ENCODE measurements at places on chromosomes 2 and 18. TPM values are rescaled to one million over a fixed set of nuclear protein-coding genes. Genes with fewer than 3 reads are reported as not detected.

DNA sequence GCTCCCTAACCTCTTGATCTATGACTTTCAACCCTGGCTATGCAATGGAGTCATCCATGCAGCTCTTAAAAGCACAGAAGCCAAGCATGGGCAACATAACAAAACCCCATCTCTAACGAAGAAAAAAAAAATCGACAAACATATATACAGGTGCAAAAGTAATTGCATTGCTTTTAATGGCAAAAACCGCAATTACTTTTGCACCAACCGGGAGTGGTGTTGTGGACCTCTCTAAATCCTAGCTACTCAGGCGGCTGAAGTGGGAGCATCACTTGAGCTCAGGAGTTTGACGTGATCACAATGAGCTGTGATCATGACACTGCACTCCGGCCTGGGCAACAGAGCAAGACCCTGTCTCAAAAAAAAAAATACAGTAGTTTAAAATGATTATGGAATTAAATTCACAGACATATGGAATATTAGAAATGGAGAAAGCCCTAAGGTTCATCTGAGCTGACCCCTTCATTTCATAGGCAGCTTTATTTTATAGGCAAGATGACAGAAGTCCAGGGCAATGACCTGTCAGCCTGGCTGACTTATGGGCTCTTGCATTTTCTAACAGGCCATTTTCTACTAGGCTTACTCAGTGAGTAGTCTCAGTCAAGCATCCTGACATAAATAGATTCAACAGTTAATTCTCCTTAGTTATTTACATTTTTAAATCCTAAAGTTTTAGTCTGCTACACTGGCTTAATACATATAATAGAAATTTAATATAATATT, 183.8 kb downstream of the ANKRD44 start:
- peaks cover 13% of the 10 kb centered on the region for H3K4me1 ChIP-seq
- no peak overlapping the region for H3K4me3 ChIP-seq
- H3K27ac ChIP-seq = no peak overlapping the region
- DNase-seq = no peak

DNA sequence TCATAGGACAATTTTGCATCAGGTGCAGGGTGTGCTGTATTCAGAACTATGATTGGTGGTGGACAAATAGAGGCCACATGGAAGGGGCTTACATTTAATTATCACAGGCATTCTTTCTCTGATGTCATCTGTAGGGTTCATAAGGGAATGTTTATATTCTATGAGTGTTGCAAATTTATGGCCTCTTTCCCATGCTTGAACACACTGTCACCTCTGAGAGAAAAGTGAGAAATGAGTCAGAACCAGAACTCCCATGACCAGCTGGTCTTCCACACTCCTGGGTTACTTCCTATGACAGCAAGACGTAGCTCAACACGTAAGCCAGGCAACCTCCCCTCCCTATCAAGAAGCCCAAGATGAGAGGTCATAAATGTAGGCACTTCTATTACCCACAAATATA, 310.8 kb downstream of the PIEZO2 start:
- peaks cover 7% of the 10 kb centered on the region for H3K4me1 ChIP-seq
- DNase-seq = peak; percentile 87
- H3K36me3 ChIP-seq = peaks cover 2% of the 10 kb centered on the region

Gene RGPD3
- 0.18 TPM for total RNA-seq

- H3K27ac ChIP-seq = no peak overlapping the region
- no peak for DNase-seq
- no peaks in the 10 kb centered on the region for H3K36me3 ChIP-seq
Observed at GRCh38 chr2:143192716-143193115, 63.5 kb downstream of the ARHGAP15 start.

GRCh38 chr2:30361751-30362394, 85.2 kb upstream of the LCLAT1 start:
- H3K4me3 ChIP-seq = no peak overlapping the region
- no peak for DNase-seq
- H3K27ac ChIP-seq = peak overlapping the region; percentile 83
- H3K27me3 ChIP-seq = no peaks in the 10 kb centered on the region
- peaks cover 39% of the 10 kb centered on the region for H3K4me1 ChIP-seq
- H3K36me3 ChIP-seq = no peaks in the 10 kb centered on the region

DNA sequence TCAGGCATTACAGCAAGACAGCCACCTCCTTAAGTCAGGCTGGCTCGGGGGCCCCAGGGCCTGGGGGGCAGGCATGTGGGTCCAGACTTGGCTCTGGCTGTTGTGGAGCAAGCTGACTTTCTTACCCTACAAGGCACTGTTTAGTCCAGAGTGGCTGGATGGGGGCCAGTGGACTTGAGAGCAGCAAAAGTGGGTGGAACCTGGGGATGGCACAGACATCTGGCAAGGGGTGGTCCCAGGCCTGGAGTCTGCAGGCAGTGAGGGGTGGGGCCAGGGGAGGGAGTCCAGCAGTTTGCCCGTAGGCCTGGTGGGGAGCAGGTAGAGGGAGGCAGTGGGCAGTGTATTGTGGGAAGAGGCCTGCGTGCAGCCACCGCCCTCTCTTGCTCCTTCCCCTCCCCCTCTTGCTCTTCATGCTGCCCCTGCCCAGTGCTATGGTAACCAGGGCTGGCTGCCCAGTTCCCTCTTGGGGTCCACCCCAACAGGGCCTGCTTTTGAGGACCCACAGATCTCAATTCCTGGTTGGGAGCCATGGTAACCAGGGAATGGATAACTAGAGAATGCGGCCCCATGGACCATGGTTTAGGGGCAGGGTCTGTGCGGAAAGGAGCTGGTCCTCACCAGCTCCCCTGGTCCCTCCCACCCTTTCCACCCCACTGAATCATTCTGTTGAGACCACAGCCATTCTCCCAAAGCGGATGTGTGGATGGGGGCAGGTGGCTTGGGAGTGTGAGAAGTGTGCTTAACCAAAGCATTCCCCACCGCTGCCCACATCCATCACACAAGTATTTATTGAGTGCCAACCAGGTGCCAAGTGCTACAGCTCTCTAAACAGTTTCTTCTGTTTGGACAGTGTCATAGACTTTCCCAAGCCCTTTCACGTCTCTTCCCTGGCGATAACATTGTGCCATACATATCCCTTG, 19.3 kb downstream of the SPEG start:
- peaks cover 29% of the 10 kb centered on the region for H3K4me1 ChIP-seq
- no peak overlapping the region for H3K4me3 ChIP-seq
- DNase-seq = peak; percentile 91

DNA sequence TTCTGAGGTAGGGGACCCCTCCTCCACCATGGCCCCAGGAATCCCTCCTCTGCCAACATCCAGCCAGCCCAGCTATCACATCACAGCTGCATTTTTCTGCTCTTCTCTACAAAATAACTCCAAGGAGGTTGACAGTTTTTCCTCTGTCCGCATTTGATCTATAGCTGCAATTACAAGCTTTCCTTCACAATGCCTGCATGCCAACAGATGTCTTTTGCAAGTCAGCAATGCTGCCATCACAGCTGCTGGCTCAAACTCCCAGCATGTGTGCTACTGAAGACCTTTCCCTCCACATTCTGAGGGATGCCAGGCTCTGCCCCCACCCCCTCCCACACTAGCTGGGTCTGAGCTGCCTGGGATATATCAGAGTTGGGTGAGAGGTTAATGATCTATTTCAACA, 51.7 kb downstream of the MCFD2 start:
- H3K27ac ChIP-seq = no peak overlapping the region
- H3K4me1 ChIP-seq = peaks cover 26% of the 10 kb centered on the region
- H3K36me3 ChIP-seq = no peaks in the 10 kb centered on the region
- H3K4me3 ChIP-seq = no peak overlapping the region

DNA sequence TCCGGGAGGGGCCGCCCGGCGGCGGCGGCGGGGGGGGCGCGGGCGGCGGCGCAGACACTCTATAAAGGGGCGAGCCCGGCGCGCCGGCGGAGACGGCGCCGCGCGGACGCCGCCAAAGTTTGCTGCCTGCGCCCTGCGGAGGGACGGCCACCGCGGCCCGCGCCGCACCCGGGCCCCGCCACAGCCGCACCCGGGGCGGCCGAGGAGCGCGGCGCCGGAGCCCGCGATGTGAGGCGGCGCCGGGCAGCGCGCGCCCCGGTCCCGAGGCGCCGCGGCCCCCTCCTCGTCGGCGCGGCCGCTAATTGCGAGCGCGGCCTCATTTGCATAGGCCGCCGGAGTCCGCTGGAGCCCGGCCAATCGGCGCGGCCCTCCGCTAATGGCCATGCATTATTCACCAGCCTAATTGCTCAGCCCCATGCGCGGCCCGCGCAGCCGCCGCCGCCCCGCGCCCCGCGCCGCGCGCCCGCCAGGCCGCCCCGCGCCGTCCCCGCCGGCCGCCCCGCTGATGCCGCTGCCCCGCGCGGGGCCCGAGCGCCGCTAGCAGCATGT, at the start of gene SALL3:
SALL3 (plus strand) TSS at position 89 of the 549 bp plus-strand sequence; CDS start at position 546, 457 bp downstream.
- H3K36me3 ChIP-seq = no peaks in the 10 kb centered on the region
- no peak within 1 kb of the TSS for H3K27ac ChIP-seq
- DNase-seq = no peak
- H3K4me1 ChIP-seq = no peaks in the 10 kb centered on the region

All from IMR-90 (cell line).